ENCODE measurements at places on chromosomes 1 and 21. TPM values are rescaled to one million over a fixed set of nuclear protein-coding genes. Genes with fewer than 3 reads are reported as not detected.

The CD34 gene
- not detected for total RNA-seq

The TMEM82 gene
- total RNA-seq = not detected

The BTBD8 gene
- 1.8 TPM for total RNA-seq

The AKR7A2 gene
- 11.8 TPM for total RNA-seq

The ADAMTS5 gene
- not detected for total RNA-seq

The TLR5 gene
- total RNA-seq = 2.1 TPM

The RAVER2 gene
- 0.80 TPM for total RNA-seq

The GSTM2 gene
- total RNA-seq = 107 TPM

The CROCC gene
- 47.4 TPM for total RNA-seq

The KIRREL1 gene
- total RNA-seq = not detected

The CFAP74 gene
- total RNA-seq = not detected

The HMCN1 gene
- total RNA-seq = 0.14 TPM

The EFNA4 gene
- total RNA-seq = 3.3 TPM

The ATAD3C gene
- total RNA-seq = 0.74 TPM

The NBPF10 gene
- total RNA-seq = 2.5 TPM

The LORICRIN gene
- not detected for total RNA-seq

The S100A12 gene
- total RNA-seq = 4.0 TPM
